ENCODE measurements at places on chromosomes 7 and 10.

- no peak for DNase-seq
Observed at GRCh38 chr10:124386186-124387077, 32.3 kb downstream of the OAT start.

DNA sequence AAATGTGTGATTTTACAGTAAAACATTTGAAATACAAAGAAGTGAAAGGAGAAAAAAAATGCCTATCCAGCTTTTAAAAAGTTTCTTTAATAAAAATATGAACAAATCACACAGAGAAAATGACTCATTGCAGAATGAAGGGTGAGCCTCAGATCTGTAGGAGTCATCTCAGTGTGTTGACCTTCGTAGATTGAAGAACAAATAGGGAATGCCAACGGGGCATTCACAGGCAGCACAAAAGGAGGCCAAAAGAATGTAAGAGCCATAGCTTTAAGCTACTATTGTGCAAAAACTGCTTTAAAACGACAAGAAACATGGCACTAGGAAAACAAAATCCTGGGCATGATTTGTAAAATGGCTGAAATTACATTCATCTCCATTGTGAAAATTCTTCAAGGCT is 782.7 kb upstream of the CELF2 start:
- DNase-seq, result no peak

- no peak for DNase-seq
Observed at GRCh38 chr10:114758331-114758730, 63.2 kb upstream of the FHIP2A start.

DNA sequence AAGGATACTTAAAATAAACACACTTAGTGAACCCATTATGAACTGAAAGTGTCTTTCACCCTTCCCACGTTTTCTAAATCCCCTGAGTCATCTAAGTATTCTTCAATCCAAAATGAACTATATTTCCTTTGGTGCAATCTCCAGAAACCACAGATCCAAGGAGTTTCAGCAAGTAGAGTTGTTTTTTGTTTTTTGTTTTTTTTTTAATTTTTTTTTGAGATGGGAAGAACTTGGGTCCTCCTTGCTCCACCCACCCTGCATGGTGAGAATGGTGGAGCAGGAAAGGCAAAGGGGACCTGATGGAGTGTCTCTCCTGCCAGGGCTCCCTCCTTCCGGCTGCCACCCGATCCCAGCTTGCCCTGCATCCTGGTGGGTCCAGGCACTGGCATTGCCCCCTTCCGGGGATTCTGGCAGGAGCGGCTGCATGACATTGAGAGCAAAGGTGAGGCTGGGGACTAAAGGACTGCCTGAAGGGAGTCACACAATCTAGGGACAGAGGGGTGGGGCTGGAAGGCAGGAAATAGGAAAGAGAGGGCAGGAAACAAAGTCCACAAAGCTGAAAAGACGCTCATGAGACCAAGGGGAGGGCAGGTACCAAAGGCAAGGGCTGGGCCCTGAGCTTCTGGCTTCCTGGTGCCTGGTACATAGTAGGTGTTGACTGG is 12.1 kb downstream of the ATG9B start:
- no peak for DNase-seq

- no peak for DNase-seq
Observed at GRCh38 chr10:1187855-1188557, 131.8 kb downstream of the WDR37 start.
